ENCODE measurements at places on chromosomes 16 and 17.

DNA sequence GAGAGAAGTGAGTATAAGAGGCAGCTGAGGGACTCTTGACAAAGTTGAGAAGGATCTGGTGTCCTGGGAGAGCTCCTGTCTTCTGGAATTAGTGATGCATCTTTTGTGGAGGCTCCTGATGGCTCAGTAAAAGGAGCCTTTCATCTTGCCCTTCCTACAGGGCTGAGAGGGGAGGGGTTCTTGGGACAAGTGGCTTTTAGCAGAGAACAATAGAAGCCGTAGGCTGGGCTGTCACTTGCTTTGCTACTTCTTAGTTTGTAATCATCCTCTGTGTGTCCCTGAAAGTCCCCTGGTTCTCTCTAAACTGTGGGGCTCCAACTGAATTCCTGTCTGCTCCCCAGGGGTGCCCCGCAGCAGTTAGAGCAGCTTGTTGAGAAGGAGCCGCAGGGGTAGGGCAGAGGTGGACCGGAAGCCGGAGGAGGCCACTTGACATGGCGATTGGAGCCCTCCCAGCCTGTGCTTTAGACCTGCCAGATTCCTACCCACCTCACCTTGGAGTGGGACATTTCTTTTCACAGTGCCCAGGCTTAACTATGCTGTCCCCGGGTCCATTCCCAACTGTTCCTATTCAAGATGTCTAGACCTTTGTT is 85.1 kb downstream of the PRKCA start:
- DNase-seq: no peak

DNA sequence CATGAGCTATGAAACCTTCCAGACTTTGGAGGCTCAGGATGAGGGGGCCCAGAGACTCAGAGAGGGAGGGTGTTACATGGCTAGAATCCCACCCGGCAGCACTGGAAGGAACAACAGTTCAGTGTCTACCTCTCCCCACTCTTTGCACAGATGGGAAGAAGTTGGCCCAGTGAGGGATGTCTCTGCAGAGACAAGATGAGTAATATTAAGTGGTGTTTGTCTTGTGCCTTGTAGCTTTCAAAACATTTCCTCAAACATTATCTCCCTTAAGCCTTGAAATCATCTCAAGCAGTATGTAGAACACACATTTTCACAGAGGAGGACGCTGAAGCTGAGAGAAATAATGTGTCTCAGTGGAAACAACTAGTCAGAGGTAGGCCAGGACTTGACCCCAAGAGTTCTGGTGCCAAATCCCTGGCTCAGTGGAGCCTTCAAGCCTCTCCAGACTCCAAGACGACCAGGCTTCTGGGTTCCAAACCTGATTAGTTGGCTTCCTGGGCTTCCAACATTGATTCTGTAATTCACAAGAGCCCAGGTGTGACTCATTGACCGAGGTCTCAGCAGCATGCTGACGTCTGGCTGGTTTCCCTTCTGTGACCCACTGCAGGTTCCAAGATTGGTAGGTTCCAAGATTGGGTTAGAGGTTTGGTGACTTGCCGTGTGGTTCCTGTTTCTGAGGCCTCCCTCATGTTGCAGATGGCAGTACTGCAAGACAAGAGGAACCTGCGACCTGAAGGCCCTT is 7.4 kb downstream of the RNF112 start:
- no peak for DNase-seq

DNA sequence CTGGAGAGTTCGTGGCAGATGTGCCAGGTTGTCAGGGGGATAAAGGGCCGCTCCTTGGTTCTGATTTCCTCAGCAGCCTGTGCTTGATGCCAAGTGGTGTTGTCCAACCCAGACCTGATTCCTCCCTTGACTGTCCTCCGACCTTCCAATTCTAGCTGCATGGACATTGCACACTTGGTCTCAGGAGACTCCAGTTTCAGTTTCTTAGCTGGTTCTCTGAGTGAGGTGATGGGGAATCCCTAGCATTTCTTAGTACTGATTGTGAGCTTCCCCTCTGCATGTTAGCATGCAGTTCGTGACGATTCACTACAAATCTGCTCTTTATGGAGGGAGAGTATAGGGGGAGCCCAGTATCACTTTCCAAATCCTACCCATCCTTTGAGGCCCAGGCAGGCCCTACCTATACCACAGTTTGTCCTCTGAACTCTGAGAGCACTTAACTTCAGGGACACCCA is 12.4 kb upstream of the CCR7 start:
- no peak for DNase-seq

GRCh38 chr17:28468781-28469180 is 4.7 kb upstream of the SLC13A2 start:
- DNase-seq: no peak

DNA sequence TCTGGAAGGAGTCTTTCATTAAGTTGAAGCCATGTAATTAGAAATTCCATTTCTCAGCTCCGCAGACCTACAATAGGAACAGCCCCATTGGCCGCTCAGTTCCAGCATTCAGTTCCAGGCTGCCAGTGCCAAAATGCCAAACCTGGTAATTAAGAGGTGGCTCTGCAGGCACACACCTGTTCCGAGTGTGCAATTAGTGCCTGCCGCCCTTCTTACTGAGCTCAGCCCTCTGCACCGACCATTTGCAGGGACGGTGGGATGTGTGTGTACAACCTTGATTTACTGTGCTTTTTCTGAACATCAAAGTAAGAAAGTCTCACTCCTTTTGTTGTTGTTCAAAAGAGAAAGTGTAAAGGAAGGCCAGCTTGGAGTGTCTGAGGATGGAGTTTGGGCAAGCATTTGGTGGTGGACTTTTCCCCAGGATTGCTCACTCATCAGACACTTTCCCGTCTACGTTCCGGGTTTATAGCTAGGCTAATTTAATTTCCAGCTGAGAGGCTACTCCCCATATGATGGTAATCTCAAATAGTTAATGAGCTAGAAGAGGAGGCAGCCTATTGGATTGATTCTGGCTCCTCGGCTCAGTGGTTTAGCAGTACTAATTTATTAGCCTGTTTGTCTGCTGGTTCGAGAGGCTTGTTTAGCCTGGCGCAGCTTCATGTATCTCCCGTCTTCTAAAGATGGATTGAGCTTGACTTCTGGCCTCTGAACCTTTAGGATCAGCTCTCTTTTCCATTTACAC is 20.0 kb downstream of the HS3ST3B1 start:
- DNase-seq: no peak

- DNase-seq: peak; percentile 81
These were observed 151.7 kb downstream of the CPPED1 start for GRCh38 chr16:12651765-12652512.

DNA sequence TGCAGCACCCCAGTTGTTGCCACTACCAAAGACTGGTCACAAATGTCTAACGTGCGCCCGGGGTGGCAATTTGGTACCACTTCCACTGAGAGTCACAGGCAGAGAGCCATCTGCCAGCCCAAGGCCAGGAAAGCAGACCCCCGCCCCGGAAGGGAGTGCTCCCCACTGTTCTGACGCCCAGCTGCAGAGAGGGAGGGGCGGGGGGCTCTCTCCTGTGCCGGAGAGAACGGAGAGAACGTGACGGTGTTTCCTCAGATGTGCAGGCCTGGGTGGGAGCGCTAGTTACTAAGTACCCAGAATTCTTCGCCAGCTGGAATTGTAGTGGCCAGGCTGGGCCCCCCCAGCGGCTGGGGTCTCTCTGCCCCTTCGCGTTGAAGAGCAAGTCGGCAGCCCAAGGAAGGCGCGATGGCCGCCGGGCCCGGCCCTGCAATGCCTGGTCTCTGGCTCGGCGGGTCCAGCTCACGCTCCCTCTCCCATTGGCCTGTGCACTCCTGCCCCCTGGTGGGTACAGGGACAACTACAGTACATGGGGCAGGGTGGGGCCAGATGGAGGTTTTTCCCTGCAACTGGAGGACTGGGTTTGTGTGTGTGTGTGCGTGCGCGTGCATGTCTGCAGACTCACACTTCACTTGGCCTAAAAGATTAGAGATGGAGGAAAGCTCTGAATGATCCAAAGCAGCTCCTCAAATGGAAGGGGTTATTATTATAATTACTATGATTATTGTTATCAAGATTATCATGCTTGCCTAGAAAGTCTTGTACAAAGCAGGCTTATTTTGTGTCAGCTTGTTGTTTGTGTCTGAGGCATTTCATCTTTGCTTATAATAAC is 107.1 kb downstream of the AMFR start:
- peak; percentile 94 for DNase-seq

- DNase-seq: no peak
These were observed 274.2 kb downstream of the ABCC12 start for GRCh38 chr16:47881574-47881973.

DNA sequence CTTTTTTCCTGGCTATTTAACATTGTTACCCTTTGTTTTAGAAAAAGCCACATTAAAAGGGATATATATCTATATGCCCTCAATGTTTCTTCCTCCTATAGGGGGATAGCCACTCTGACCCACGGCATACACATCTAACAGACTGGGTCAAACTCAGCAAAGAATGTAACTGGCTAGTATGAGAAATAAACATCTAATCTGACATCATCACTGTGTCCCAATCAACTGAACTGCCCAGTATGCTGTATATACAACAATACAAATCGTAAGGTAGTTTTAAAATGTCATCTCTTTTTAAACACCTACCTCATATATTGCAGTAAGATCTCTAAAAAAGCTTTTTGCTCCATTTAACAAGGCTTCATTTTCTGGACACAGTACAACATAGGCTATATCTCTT is 39.9 kb upstream of the INTS2 start:
- no peak for DNase-seq

- DNase-seq: no peak
These were observed 11.0 kb downstream of the C1QTNF1 start for GRCh38 chr17:79034931-79035485.

DNA sequence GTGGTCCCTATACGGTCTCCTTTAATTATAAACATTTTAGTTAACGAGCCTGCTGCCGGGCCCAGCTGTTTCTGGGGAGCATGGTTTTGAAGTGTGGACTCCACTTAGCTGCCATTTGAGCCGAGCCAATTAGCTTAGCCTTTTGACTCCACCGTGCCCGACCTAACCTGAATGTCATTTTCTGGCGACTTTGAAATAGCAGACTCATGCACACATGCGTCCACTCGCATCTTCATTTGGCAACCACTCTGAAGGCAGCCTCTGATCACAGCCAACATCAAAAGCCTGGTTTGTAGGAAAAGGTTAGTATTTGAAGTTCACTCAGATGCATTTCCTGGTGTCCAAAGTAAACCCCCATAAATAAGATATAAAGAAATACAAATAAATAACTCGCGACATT is 16.8 kb downstream of the AXIN2 start:
- no peak for DNase-seq

- no peak for DNase-seq
These were observed 14.2 kb upstream of the MNT start for GRCh38 chr17:2415081-2415480.

All from retina (tissue), 1 donor.